ENCODE measurements at places on chromosomes 12 and 14.

DNA sequence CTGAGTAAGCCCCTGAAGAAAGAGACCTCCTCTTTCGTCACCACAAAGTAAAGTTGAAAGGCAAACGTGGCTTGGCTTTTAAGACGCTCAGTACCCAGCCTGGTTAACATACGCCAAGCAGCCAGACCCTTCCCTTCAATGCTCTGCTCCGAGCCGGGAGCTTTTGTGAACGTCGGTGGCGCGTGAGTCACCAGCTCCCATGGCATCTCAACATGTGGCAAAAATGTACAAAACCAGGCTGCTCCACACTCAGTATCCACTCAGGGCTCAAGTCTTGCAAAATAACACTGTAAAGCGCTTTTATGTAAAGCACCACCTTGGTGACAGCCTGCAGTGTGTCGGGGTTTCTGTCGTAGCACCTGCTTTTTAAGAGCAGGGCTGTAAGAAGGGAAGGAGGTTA lies 89.0 kb downstream of the SETD3 start:
- no peak for DNase-seq

DNA sequence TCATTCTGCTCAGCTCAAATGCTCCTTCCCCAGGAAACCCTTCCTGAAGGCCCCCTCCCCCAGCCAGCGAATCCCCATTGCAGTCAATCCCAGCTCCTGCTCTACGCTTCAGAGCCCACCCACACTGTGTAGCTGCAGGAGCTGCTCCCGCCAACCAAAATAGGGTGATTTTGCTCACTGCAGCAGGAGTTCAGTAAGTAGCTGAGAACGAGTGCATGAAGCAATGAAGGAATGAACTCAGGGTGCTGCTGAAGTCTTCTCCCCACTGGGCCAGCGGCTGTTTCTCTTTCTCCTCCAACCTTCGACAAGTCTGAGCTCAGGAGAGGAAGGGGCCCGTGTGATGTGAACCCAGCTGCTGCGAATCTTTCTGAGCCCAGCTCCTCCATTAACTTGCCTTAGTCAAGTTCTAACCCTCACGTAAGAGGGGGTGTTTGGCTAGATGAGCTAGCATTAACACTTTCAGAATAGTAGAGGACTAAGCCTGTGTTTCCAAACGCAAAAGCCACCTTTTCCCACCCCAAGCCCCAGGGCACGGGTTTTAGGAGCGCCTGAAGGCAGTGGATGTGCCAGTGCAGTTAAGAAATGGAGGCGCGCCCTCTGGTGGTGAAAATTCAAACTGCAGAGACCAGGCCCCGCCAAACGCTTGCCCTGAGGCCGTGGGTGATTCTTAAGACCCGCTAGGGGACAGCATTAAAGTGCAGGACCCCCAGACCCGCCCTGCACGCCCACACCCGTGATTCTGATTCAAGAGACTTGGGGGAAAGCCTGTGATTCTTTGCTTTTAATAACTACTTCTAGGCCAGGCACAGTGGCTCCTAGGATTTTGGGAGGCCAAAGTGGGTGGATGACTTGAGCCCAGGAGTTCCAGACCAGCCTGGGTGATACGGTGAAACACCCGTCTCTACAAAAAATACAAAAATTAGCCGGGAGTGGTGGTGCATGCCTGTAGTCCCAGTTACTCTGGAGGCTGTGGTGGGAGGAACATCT lies 11.9 kb upstream of the SERPINA4 start:
- peak; percentile 89 for DNase-seq

DNA sequence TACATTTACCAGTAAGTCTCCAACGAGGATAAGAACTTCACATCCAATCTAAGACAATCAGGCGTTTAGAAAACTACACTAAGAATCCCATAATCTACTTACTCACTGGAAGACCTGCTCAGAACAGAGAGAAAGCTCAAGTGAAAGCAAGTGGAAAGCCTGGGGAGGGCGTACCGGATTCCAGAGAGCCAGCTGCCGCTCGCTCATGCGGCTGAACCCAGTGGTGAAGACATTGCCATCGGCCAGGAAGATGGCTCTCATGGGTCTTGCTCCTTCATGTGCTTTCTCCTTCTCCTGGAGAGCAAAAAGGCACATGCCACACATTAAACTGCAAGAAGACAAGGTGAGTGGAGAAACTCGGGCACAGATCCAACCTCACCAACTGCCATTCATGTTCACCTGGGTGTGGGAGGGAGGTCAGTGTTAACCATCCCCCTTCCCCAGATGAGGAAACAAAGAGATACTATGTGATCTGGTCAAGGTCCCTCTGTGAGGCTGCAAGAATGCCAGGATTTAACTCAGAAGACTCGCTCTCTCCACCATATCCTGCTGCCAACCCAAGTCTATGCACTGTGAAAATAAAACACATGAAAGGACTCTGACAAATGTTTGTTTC lies 23.5 kb upstream of the SELPLG start:
- no peak for DNase-seq

DNA sequence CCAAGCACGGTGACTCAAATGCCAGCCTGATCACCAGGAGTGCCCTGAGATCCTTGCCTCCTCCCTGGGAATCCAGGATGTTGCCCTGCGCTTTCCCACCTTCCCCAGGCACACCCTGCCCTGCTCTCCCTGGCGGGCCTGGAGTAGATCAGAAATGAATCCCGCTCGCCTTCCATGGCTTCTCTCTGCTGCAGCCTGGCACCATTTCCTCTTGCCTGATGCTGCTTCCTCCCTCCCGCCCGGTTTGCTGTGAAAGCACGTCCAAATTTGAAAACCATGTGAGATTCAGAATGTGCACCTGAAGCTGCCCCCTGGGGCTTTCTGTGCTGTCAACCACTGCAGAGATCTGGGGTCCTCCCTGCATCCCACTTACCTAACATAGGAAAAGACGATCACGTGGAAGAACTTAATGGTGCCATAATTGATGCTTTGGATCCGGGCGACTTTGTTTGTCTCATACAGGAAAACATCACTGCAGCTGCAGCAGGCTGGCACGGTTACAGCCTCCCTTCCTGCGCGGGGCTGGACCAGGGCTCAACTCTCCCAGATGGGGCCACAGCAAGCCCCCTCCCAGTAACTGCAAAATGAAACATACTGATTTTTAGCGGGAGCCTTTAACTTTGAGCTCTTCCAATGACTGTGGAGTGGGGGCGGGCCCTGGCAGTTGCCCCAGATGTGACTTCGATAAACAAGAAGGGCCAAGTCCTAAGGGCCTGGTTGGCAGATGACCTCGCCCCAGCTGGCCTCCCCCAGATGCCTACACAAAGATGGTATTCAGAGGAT lies 24.9 kb upstream of the C12orf76 start:
- peak; percentile 7 for DNase-seq

- no peak for DNase-seq
Measured at GRCh38 chr12:92624236-92624635, 78.6 kb upstream of the PLEKHG7 start.

- DNase-seq: no peak
Measured at GRCh38 chr12:104669851-104670337, 213.1 kb downstream of the CHST11 start.

GRCh38 chr12:40229690-40230651 lies 5.2 kb downstream of the LRRK2 start:
- DNase-seq: no peak

DNA sequence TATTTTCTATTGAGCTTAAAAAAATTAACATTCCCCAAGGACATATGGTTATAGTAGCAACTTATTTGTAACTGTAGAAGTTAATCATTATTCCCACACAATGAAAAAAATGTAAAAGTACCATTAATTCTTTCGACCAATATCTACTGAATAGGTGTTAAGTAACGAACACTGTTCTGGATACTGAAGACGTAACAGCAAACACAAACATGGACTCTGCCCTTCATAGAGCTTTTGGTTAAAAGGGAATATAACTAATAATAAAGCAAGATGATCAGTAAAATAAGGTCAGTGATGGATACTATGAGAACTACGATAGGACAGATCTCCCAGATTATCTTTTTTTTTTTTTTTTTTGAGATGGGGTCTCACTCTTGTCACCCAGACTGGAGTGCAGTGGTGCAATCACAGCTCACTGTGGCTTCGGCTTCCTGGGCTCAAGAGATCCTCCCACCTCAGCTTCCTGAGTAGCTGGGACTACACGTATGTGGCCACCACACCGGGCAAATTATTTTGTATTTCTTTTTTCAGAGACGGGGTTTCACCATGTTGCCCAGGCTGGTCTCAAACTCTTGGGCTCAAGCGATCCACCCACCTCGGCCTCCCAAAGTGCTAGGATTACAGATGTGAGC lies 93.9 kb downstream of the PAWR start:
- DNase-seq: no peak

GRCh38 chr12:44380861-44381260 lies 495.3 kb downstream of the NELL2 start:
- no peak for DNase-seq

- no peak for DNase-seq
Measured at GRCh38 chr14:68696721-68697495, 96.0 kb downstream of the ZFP36L1 start.

DNA sequence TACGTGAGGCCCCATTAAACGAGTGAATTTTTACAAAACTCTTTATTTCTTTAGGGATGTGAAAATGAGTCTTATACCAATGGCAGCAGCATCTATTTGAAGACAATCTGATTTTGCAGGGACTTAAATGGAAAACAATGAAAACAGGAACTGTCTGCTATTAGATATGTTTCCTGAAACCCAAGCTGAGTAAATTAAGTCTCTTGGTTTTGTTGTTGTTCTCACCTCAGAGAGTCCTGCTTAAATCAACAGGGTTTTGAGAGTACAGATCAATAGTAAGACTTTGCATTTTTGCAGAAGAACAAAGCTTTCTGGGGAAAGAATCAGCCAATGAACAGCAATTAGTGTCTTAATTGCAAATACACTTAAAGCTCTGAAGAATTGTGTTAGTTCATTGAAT lies 39.1 kb upstream of the LGR5 start:
- no peak for DNase-seq

GRCh38 chr14:67268426-67269150 lies 27.4 kb downstream of the PALS1 start:
- DNase-seq: peak; percentile 42

DNA sequence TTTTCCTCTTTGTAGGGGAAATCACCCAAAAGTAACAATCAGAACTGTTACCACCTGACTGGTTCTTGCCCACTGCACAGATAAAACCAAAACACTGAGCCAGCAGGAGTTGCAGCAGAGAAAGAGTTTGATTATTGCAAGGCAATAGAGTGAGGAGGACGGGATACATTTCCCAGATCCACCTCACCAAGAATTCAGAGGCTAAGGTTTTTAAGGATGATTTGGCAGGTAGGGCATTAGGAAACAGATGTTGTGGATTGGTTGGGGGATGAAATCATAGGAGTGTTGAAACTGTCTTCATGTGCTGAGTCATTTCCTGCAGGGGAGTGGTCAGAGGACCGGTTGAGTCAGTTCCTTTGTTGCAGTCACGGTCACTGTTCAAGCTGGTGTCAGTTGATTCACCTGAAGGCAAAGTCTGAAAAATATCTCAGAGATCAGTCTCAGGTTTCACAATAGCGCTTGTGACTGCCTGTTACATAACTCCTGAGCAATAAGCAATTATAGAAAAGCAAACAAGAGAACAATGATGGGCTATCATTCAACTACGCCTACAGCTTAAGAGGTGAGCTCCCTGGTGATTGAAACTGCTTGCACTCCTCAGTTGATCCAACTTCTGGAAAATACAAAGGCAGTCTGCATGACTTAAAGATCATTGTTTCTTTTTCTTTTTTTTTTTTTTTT lies 20.3 kb upstream of the AMN1 start:
- no peak for DNase-seq

Measured in retina (tissue), 1 donor.